ENCODE measurements at places on chromosomes 11 and 22.

GRCh38 chr22:27298332-27298731 lies 503.2 kb downstream of the MN1 start:
- DNase-seq = no peak

- no peak for DNase-seq
These were observed 77.3 kb downstream of the ARHGEF12 start for GRCh38 chr11:120413480-120413879.

GRCh38 chr11:114812733-114813132 lies 134.4 kb downstream of the NXPE2 start:
- DNase-seq = no peak

DNA sequence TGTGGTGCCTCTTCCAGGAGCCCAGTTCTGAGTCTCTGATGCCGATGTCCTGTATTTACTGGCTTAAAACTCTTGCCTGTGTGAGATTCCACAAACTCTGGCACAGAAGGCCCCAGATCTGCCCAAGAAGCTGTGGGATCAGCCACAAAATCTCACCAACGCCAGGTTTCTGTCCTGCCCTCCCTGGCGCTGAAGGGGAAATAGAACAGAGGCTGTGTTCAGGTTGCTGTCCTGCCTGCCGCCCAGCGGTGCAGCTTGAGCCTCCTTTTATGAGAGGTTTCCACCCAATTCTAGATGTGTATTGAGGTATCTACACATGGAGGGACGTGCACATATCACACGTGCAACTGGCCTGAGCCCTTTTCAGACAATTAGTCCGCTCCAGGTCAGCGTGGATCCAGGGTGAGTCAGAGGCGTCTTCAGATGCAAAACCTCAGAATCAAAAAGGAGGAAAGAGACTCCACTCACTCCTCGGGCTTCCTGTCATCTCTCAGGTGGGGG lies 2.2 kb downstream of the TMEM80 start:
- no peak for DNase-seq

DNA sequence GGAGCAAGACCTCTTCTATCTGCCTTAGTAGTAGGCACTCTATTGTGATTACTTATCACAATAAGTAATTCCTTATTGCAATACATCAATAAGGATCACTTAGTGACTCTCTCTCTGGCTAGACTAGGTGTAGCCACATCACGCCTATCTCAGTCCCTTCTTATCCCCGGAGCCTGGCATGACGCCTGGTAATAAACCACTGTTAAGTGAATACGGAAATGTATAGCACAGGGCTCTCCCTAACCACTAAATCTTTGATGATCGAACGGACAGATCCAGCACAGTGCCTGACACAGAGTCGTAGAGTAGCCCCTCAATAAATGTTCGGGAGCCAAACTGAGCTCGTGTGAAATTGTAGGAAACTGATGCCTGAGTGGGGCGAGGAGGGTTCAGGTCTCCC lies 143.3 kb downstream of the FBXO7 start:
- DNase-seq = no peak

GRCh38 chr11:67247946-67248550 lies 18.2 kb upstream of the GRK2 start:
- no peak for DNase-seq

DNA sequence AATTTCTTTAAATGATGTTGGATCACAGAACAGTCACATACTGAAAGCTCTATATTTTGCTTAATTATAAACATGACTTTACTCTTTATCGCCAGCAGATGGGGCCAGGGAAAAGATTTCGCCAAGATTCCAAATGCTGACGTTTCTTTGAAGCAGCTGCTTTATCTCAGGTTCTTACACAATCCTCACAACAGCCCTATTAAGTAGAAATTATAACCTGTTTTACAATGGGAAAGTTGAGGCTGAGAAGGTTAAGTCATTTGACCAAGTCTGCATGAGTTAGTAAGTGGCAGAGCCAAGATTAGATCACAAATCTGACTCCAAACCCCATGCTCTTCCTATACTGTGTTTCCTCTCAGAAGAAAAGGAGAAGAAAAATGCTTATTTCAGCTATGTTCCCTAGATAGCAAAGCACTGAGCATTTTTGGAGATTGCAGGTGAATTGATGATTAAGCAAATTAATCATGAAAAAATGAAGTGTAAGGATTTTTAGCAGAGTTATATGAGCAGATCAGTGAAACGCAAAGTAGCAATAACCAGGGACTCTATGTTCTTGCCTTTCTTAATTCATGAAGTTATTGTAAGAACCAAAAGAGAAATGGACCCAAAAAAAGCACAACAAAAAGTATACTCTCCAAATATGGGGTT lies 79.0 kb downstream of the AASDHPPT start:
- DNase-seq = no peak

GRCh38 chr11:69312453-69313404 lies 18.8 kb downstream of the MYEOV start:
- no peak for DNase-seq

GRCh38 chr11:10648871-10649270 lies 44.7 kb downstream of the IRAG1 start:
- DNase-seq = no peak

- no peak for DNase-seq
These were observed 60.9 kb upstream of the EED start for GRCh38 chr11:86183694-86184093.

- no peak for DNase-seq
These were observed 6.5 kb downstream of the LMO1 start for GRCh38 chr11:8257003-8257664.

DNA sequence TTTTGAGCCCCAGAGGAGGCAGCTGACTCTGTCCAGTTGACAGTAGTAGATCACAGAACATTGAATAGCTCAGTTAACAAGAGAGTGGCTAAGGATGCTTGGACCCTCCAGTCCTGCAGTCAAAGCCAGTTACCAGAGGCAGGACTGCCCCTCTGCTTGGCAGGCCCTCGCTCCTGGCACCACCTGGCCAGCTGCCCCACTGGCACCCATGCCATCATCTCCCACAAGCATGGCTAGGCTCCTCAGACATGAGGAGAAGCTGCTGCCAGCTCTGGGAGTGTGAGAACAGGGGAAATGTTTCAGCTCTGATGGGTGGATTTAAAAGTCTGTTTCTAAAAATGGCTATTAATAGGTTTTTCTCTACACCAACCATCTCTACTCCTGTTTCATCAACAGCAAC lies 13.9 kb downstream of the ME3 start:
- DNase-seq = no peak

- DNase-seq = no peak
These were observed 22.6 kb downstream of the RPL27A start for GRCh38 chr11:8705146-8705545.

GRCh38 chr11:113570906-113571305 lies 95.7 kb upstream of the DRD2 start:
- DNase-seq = no peak

GRCh38 chr11:119044708-119045107 lies 12.3 kb downstream of the HYOU1 start:
- no peak for DNase-seq

Data from stimulated activated CD4-positive, alpha-beta T cell treated with anti-CD3 and anti-CD28 coated beads, Interleukin-2, amount 100 ng/mL, for 48 hours (primary cell).